ENCODE measurements at places on chromosomes 6 and 20.

- peak; percentile 41 for DNase-seq
These were observed 35.6 kb upstream of the THBS2 start for GRCh38 chr6:169289257-169289618.

GRCh38 chr20:11230999-11231398 lies 557.2 kb upstream of the JAG1 start:
- DNase-seq, result no peak

DNA sequence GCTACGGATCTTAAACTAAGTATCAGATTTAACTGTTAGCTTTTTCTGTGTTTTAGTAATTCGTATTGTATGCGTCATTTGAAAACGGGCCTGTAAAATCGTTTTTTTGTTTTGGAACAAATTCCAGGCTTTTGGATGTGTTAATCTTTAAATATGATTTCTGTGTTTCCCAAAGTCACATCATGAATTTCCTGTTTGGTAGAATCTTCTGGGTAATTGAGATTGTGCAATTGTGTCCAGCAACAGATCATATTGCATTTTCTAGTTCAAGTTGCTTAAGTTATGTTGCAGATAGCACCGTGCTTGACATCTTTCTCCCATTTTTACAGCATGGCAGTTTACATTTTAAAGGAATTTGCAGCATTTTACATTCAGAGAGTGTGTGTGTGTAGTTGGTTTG lies 1.9 kb downstream of the MAPK14 start:
- DNase-seq, result peak; percentile 91

DNA sequence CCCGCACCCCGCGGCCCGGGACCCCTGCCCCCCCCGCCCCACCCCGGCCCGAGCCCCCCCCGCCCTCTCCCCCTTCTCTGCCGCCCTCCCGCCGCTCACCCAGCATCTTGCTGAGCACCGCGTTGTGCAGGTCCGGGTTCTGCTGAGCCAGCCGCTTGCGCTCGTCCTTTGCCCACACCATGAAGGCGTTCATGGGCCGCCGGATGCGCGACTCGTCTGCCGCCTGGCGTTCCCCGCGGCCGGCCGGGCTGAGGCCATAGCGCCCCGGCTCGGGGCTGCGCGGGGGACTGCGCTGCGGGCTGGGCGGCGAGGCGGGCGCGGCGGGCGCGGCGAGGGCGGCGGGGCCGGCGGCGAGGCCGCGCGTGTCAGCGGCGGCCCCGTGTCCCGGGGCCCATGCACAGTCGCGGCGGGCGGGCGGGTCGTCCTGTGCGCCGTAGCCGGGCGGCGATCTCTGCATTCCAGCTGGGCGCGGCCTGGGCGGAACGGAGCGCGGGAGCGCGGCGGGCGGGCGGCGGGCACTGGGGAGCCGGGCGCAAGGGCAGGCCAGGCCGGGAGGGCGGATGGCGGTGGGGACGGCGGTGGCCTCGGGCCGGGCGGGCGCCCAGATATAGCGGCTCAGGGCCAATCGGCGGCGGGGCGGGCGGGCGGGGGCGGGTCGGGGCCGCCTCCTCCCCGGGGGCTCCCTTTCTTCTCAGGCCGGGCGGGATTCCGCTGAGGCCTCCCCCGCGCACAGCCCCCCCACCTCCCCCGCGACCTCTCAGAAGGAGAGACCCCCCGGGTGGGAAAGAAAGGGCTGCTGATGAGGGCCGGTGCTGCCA lies at the start of gene SOX18:
Gene SOX18, minus strand, starts transcription at position 580 of the 818 bp plus-strand sequence. Its CDS starts 123 bp downstream, at position 457.
- peak; percentile 26 for DNase-seq

DNA sequence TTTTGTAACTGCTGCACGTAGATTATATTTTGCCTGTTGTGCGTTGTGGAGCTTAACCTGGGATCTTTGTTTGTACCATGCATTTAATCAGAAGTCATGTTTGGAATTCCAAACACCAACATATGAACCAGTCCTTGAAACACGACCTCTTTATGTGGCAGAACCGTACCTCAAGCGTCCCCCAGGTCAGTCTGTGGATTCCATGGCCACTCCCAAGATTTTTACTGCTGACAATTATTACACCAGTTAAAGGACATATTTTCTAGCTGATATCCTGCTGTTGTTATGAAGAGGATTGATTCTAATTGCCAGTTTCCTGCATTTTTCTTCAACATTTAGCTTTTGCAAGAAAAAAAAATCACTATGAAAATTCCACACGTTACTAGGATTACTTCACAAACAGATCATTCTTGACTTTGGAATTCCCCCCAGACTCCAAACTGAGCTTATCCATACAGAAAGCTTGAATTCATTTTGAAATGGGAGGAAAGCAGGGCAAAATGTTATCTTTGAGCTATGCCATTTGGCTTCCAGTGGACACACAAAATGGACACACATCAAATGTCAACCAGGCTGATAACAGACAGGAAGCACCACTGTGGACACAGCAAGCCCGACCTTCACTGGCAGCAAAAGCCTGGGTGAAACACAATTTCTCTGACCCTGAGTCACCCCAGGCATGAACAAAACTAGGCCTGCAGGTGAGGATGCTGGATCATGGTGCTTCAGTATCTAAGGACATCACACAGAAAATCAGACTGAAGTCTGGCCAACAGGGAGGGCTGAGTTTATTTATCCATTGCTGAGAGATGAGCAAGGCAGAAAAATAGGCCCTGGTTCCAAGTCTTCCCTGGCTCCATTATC lies 542.9 kb upstream of the JAG1 start:
- DNase-seq, result peak; percentile 78
